Kidney tubule cell (primary cell): ENCODE measurements at places on chromosomes 5 and 9.

DNA sequence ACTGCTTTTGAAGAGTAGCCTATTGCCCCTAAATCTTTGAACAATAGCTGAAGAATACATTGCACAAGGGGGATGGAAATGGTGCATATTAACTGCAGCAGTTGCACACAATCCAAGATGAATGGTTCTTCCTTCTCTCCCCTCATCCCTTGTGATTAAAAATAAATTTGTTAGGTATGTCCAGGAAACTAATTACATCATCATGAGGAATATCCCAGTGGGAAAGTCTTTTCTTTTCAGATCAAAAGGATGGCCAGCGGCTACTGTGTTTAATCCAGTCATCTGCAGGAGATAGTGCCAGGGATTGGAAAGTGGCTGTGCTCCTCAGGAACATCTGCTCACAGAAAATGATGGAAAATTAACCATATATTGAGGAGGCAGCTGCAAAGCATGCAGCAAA lies 508.4 kb upstream of the SEMA6A start:
- DNase-seq, result no peak

DNA sequence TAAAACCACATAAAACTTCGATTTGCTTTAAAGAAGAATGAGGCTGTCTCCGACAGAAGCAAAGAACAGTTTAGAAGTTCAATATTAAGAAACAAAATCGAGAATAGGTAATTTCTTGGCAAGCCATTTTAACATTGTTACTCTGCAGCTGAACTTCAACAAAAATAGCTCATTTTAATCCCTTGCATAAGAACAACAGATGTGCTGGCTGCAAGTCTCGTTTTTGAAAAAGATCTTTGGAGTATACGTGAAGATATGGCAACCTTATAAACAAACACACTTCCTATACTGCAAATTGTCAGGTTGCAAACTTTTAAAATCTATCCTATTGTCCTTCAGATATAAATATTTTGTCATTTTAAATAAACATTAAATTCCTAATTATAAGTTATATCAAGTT lies 71.5 kb downstream of the FBN2 start:
- no peak for DNase-seq

DNA sequence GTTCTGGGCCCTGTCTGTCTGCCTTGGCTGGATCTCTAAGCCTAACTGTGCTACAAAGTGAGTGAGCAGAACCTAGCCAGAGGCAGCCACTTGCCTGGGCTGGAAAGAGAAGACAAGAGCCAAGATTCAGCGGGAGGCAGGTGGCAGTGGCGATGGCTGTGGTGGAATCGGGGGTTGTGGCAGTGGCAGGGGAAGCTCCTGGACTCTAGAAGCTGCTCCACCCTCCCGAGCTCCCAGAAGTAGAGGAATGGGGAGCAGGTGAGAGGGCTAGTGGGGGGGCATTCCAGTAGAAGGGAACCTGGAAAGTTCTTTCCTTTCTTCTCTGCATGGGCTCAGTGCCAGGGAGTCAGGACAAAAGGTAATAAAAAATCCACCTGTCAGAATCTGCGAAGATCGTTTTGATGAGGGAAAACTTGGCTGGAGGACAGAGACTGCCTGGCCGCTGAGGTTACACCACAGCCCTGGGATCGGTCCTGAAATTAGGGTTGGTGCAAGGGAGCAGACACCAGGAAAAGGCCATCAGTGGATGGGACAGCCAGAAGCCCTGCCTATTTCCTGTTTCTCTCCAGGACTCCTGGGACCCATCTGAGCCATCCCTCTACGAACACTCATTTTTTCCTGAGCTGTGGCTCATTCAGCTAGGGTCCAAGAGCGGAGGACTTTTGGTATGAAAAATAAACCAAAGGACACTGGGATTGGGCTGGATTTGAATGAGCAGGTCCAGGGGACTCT lies 1.6 kb downstream of the CRAT start:
- no peak for DNase-seq

DNA sequence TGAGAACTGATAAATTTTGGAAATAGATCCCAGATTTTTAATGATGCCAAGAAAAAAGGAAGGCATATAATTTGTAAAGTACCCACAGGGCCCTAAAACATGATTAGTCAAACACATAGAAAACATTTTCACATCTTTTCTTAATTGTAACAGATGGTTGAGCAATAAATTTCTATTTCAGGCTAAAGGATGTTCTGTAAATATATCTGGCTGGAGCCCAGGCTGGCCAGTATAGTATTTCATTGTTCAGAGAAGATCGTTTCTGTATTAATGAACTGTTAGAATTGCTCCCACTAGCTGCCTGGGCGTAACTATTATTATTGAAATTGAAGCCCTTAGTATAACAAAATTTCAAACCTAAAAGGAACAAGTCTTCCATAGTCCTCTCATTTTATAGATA lies 105.3 kb upstream of the SMC2 start:
- DNase-seq, result no peak

DNA sequence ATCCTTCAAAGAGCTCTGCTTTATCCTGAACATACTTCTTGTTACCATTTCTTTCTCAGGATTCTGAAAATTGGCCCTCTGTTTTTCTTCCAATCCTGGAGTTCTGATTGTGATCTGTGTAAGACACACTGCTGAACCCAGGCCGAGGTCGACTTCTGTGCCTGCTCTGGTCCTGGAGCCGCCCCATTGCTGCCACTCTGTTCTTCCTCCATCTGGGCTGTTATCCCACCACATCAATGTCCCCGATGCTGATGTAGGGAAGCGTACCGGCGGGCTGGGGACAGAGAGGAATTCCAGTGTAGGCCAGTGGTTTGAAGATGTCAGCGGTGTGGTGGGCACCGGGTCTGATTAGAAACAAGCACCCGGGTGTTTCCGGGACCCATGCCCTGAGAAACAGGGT lies 102.5 kb downstream of the LIFR start:
- DNase-seq, result no peak

DNA sequence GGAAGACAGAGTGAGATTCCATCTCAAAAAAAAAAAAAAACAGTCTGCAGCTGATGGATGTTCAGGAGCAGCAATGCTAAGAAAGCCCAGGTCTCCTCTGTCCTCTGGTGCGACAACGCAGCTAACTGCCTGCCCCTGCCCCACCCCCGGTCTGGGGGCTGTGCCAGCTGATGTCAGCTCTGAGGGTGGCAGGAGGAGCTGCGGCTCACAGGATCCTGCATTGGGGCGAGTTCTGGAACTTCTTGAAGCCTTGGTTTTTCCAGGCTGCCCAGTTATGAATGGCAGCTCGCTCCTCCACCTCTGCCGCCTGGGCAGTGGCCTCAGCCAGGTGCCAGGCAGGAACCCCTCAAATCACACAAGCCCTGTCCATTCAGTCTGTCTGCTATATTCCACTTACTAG lies 113.5 kb downstream of the ROR2 start:
- DNase-seq, result no peak

DNA sequence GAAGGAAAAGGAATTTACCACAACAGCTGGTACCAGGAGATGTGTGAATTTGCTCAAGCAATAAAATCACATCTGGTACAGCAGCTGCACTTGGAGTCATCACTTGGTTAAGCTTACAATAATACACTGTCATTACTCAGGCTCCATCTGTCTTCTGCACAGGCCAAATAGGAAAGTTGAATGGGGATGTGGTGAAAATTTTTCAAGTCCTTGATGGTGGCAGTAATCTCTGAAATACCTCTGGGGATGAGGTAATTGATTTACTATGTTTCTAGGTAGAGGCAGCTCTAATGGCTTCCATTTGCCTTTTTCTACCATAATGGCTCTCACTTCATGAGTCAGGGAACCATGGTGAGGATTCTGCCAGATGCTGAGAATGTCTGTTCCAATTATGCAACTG lies 206.8 kb upstream of the ATP10B start:
- peak; percentile 20 for DNase-seq

DNA sequence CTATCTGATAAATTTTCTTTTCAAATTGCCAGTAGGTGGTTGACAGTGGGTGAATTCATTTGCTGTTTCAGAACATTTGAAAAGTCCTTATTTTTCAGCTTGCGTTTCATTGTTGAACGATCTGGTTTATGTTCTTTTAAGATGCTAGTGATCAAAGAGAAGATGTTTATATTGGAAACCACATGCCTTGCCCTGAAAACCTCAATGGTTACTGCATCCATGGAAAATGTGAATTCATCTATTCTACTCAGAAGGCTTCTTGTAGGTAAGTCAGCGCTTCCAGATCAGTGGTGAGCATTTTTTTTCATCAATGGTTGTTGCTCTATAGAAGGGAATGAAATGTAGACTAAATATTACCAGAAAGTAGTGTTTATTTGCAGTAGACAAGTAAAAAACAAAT lies 16.6 kb upstream of the CAVIN4 start:
- no peak for DNase-seq

DNA sequence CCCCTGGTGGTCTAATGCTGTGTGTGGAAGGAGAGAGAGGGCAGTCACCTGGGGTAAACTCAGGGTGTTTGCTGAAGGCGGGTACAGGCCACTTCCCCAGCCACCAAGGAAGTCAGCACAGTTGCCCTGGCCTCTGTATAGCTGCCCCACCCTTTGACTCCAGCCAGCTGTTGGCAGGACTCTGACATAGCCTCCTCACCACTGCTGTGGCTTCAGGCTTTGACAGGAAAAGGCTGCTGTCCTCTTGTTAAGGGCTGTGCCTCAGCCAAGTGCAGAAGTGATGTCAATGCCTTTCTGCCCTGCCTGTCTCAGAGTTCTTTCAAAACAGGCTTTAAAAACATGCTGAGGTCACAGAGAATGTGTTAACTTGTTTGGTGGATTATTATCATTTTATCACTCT lies 487.2 kb upstream of the KLF4 start:
- no peak for DNase-seq

GRCh38 chr9:124254261-124254682 lies 3.5 kb upstream of the NEK6 start:
- DNase-seq, result no peak

DNA sequence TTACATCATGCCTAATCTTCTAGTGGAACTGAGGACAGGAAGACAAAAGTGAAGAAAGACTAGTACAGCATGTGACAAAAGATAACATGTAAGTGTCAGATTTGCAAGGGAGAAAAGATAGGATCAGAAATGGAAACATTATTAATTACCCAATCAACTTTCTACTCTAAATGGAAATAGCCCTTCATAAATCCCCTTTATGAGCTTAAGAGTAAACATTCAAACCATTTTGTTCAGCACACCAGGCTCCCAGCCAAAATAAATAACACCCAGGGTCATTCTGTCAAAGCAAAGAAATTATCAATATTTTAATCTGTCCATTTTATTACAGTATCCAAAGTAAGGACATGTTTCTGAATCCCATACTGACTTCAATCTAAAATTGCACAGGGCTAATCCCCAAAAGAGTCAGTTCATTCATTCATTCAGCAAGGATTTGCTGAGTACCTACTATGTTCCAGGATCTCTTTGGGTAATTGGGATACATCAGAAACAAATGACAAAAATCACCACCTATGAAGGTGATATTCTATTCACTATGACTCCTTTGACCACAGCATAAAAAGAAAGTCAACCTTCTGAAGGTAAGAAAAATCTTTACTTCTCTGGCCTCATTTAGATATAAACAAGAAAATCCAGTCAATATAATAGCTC lies 5.3 kb downstream of the PRELID2 start:
- no peak for DNase-seq

- DNase-seq, result peak; percentile 86
These were observed 122.0 kb downstream of the GDNF start for GRCh38 chr5:37717613-37718431.

GRCh38 chr9:16532272-16532671 lies 338.2 kb downstream of the BNC2 start:
- no peak for DNase-seq

- DNase-seq, result no peak
These were observed 109.0 kb downstream of the BAAT start for GRCh38 chr9:101275769-101276250.

DNA sequence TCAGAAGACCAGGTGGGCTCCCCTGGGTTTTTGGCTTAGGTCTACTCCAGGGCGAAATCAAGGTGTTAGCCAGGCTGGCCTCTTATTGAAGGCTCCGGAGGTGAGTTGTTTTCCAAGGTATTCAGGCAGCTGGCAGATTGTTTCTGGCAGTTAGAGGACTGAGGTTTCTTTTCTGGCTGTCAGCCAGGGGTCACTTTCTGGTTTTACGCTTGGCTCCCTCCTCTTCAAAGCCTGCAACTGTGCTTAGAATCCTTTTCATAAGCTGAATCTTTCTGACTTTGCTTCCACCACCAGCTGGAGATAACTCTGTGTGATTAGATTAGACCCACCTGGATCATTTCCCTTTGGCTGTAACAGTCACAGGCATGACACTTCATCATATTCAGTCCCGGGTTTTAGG lies 24.6 kb downstream of the RFK start:
- peak; percentile 94 for DNase-seq

- no peak for DNase-seq
These were observed 243.5 kb downstream of the ENC1 start for GRCh38 chr5:74396913-74397622.
